ENCODE measurements at places on chromosomes 3 and 15. TPM values are rescaled to one million over a fixed set of nuclear protein-coding genes. Genes with fewer than 3 reads are reported as not detected.

- DNase-seq: no peak
- H3K27me3 ChIP-seq: no peaks in the 10 kb centered on the region
- H3K36me3 ChIP-seq: no peaks in the 10 kb centered on the region
- no peak overlapping the region for H3K27ac ChIP-seq
- no peak overlapping the region for H3K4me3 ChIP-seq
Measured at GRCh38 chr3:184058029-184058428, 5.2 kb downstream of the HTR3C start.

DNA sequence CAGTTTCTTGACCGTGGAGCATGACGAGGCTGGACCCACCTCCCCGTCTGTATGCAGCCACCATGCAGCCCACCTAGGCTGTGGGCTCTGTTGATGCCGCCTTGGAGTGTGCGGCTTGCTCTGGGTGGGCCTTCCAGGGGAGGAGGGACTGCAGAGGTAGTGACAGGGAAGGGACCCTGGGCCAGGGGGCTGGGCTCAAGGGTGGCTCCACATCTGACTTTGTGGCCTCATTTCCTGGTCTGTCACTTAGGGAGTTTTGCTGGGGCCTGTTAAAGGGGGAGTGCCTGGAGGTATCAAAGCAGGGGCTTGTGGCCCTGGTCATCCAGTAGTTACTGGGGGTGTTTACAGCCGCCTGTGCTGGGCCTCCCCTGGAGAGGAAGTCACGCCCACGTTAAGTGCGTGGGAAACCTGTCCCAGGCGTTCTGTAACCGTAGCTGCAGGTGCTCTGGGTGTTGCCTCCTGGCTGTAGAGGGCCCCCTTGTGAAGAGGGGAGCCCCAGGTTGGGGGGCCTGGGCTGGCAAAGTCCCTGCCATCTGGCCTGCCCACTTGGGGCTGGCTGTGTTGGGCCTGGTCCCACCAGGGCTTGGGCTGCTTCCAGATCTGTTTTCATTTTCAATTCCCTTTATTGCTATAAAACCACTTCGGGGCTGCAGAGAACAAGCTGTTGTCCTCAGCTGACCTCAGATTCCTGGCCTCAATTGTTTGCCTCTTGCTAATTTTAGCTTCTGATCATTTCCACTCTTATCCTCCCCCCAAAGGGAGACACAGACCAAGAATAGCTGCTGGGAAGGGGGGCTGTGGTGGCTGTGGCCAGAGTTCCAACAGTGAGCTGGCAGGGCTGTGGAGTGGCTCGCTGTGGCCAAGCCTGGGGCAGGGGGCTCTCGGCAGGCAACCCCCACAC is 26.5 kb downstream of the KLF13 start:
- peak overlapping the region; percentile 89 for H3K4me3 ChIP-seq
- H3K4me1 ChIP-seq: peaks cover 98% of the 10 kb centered on the region
- peaks cover 24% of the 10 kb centered on the region for H3K36me3 ChIP-seq
- no peaks in the 10 kb centered on the region for H3K27me3 ChIP-seq

DNA sequence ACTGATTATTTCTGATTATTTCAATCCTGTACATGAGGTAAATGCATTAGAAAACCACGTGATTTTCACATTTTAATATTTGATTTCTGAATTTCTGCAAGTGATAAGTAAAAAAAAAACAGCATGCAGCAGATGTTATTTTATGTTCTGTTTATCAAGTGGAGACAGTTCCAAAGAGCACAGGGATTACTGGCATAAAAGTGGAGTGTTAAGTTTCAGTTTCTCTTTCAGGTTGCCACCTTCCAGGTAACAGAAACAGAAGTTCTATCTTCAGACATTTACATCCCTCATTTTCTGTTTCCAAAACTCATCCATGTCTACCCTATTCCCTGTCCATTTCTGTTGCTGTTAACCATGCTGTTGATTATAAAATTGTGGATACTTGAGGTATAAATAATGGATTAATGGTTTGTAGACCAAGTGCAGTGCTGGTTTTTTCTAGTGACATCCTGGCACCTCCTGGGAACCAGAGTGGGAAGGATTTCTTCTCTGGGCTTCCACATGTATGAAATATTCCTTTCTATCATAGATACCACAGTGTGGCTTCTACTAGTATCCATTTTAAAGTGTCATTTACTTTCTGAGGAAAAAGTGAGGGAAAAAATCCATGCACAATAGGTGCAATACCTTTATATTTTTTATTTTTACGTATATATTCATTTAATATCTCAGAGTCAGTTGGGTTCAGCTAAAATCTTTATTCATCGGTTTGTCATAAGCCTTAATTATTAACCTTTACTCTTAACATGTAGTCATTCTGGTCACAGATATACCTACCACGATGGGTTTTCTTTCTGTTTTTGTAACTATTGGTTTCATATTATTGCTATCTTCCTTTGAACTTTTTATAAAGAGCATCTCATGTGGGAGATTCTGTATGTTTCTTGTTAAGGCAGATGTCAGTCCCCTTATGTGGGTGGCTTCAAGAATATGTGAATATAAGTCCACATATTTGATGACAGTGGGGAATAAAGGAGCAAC is 1010.0 kb downstream of the SQOR start:
- H3K27me3 ChIP-seq: no peaks in the 10 kb centered on the region
- no peaks in the 10 kb centered on the region for H3K36me3 ChIP-seq
- H3K4me1 ChIP-seq: no peaks in the 10 kb centered on the region

DNA sequence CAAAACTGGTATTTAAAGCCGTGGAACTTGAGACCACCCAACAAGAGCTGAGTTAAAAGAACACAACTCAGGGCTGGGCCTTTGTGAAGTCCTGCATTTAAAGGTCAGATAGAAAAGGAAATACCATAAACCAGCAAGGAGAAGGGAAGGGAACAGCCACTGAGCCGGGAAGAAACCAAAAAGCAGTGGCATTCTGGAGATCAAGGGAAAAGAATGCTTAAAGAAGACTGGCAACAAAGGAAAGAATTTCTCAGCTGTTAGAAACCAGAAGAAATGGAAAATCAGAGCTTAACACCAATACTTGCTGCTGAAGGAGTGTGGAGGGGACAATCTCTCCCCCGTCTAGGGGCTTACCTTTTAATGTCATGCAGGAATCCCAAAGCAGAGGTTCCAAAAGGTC is 247.4 kb upstream of the CHRNA7 start:
- H3K36me3 ChIP-seq: no peaks in the 10 kb centered on the region
- H3K4me1 ChIP-seq: no peaks in the 10 kb centered on the region
- H3K27ac ChIP-seq: no peak overlapping the region

HMCES gene
- 84.3 TPM for total RNA-seq

SPSB4 gene
- not detected for total RNA-seq

DNA sequence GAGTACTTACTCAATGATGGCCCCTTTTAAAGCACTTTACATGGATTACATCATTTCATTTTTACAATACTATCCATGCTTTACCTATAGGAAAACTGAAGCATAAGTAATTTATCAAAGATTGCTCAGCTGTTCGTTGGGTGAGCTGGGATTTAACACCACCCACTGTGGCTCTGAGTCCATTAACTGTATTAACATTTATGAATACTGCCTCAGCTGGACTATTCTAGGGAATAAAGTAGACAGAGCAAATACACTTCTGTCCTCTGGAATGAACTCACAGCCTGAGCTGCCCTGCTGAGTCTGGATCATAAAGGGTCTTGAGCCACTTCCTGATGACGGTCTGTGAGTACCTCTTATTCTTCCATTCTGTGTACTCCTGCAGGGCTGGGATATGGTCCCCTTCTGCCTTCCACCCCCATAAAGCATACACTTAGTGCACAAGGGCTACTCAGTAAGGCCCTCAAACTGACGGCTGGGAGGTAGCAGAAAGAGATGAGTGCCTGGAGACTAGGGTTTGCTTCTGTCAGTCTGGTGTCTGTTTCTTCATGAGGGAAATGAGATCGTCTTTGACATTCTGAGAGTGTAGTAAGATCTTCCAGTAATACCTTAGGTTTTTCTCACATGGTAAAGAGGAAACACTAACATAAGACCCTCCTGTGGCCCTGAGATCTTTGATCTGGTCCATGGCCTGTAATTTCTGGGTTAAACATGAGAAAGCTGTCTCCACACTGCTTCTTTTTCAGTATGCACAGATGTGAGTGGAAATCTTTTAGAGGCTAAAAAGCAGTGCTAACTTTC is 12.6 kb upstream of the ST6GAL1 start:
- no peaks in the 10 kb centered on the region for H3K27me3 ChIP-seq
- H3K27ac ChIP-seq: peak overlapping the region; percentile 64
- peaks cover 48% of the 10 kb centered on the region for H3K4me1 ChIP-seq
- H3K4me3 ChIP-seq: peak overlapping the region; percentile 38
- H3K36me3 ChIP-seq: no peaks in the 10 kb centered on the region

DNA sequence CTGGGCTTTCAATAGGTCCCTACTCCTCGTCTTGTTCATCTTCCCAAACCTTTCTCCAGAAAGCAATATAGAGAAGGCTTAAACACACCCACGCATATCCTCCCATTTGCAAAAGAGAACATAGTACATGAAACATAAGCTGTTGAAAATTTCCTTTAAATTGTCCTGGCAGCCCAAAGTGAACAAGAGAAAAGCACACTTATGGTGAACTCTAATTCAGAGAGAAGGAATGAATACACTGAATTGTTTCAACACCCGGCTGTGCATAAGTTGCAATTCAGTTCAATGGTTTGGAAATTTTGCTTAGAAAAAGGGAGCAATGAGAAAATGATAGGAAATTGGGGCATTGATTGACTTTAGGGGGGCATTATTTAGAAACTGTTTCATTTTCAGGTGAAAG is 202.6 kb downstream of the TIGIT start:
- H3K27me3 ChIP-seq: peaks cover 28% of the 10 kb centered on the region
- H3K27ac ChIP-seq: no peak overlapping the region
- no peak overlapping the region for H3K4me3 ChIP-seq
- no peak for DNase-seq

NEO1 gene
- 8.1 TPM for total RNA-seq

RHOV gene
- 0.23 TPM for total RNA-seq

GOLGA6D gene
- total RNA-seq: 0.55 TPM

ZNF774 gene
- total RNA-seq: 2.7 TPM

- no peak overlapping the region for H3K27ac ChIP-seq
- no peak overlapping the region for H3K4me3 ChIP-seq
- H3K4me1 ChIP-seq: peaks cover 47% of the 10 kb centered on the region
- no peaks in the 10 kb centered on the region for H3K27me3 ChIP-seq
Measured at GRCh38 chr3:171175741-171176234, 149.3 kb upstream of the SLC2A2 start.

DNA sequence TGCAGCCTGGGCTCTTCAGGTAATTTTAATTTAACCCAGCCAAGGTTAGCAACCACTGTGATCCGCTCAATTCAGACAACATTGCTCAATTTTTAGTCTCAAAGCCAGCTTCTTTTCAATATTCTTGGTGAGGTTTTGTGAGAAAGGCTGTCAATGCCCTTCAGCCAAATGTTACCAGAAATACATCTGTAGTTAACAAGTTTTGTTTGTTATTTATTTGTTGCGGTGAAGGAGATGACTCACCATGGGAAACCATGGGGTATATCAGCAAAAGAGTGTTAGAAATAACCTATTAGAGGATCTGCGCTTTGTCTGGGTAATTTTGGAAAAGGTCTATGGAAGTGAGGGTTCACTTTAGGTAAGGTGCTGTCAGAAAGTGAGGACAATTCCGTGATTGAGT is 5.0 kb downstream of the SLC9C1 start:
- no peak overlapping the region for H3K27ac ChIP-seq
- no peaks in the 10 kb centered on the region for H3K27me3 ChIP-seq
- H3K4me1 ChIP-seq: peaks cover 7% of the 10 kb centered on the region
- no peak overlapping the region for H3K4me3 ChIP-seq

CACNA2D2 gene
- total RNA-seq: 5.4 TPM

CRYGS gene
- 7.1 TPM for total RNA-seq

DNA sequence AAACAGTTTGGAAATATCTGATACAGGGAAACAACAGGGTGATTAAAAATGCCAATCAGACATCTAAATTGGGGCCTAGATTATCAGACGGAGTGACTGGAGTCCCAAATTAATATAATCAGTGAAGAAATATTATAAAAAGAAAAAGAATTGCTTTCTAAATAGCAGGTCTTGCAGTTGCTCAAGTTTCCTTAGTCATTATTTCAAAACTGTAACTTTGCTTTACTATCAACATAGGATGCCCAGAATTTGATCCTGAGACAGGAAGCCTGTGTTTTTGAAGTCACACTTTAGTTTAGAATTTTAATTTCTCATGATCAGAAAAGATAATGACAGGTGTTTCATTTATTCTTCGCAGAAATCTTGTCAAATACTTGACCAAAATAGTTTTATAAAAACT is 105.9 kb downstream of the IL1RAP start:
- peaks cover 27% of the 10 kb centered on the region for H3K36me3 ChIP-seq
- H3K27ac ChIP-seq: peak overlapping the region; percentile 99
- H3K27me3 ChIP-seq: no peaks in the 10 kb centered on the region
- no peak overlapping the region for H3K4me3 ChIP-seq

DNA sequence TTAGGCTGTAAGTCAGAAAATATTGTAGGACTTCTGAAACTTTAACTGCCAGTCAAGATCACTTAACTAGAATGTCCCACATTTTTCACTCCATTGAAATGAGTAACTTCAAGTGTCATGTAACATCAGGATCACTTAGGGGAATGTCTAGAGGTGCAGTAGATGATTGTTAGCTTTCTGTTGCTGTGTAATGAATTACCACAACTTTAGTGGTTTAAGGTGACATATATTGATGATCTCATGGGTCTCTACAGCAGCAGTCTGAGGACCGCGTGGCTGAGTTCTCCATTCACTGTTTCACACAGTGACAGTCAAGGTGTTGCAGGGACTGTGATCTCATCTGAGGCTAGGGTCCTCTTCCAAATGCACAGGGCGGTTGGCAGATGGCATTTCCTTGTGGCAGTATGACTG is 82.7 kb downstream of the SLC25A26 start:
- peaks cover 24% of the 10 kb centered on the region for H3K36me3 ChIP-seq
- DNase-seq: peak; percentile 68
- H3K4me1 ChIP-seq: peaks cover 65% of the 10 kb centered on the region
- H3K27me3 ChIP-seq: no peaks in the 10 kb centered on the region
- H3K4me3 ChIP-seq: peak overlapping the region; percentile 31
- peak overlapping the region; percentile 99 for H3K27ac ChIP-seq

Measured in activated T-cell treated with anti-CD3 and anti-CD28 coated beads, Interleukin-2, amount 50 U/mL, for 72 hours (primary cell).